Sigmoid colon (tissue), 7 donors: ENCODE measurements at places on chromosomes 12 and 14. TPM values are rescaled to one million over a fixed set of nuclear protein-coding genes. Genes with fewer than 3 reads are reported as not detected.

The OTUB2 gene
- 0.60 TPM for polyA plus RNA-seq

The PRH2 gene
- polyA plus RNA-seq: not detected

The LBHD2 gene
- polyA plus RNA-seq: 0.17 TPM

The ASCL1 gene
- polyA plus RNA-seq: 0.60 TPM

The HPD gene
- 2.4 TPM for polyA plus RNA-seq

The KLRC4 gene
- polyA plus RNA-seq: 0.23 TPM

The HSPB8 gene
- 2.1 TPM for polyA plus RNA-seq

The NPFF gene
- polyA plus RNA-seq: not detected

The HCAR1 gene
- polyA plus RNA-seq: 0.12 TPM

The FAIM2 gene
- not detected for polyA plus RNA-seq

The FAM161B gene
- 2.5 TPM for polyA plus RNA-seq

The KLRB1 gene
- polyA plus RNA-seq: 1.4 TPM

The INSM2 gene
- polyA plus RNA-seq: 0.03 TPM

The IFNG gene
- polyA plus RNA-seq: 1.2 TPM

The SLC48A1 gene
- polyA plus RNA-seq: 14.2 TPM

The HVCN1 gene
- 26.3 TPM for polyA plus RNA-seq

The MFAP5 gene
- 7.2 TPM for polyA plus RNA-seq

The KCNK10 gene
- 0.23 TPM for polyA plus RNA-seq

The CLEC4A gene
- 5.5 TPM for polyA plus RNA-seq

The PPP4R4 gene
- polyA plus RNA-seq: not detected

The TEX52 gene
- polyA plus RNA-seq: not detected

The RTN1 gene
- 9.3 TPM for polyA plus RNA-seq

The CHGA gene
- 37.2 TPM for polyA plus RNA-seq

The NRXN3 gene
- polyA plus RNA-seq: 0.23 TPM

The ADGRD1 gene
- 0.46 TPM for polyA plus RNA-seq

The ARMH4 gene
- 0.60 TPM for polyA plus RNA-seq

The BHLHE41 gene
- 4.8 TPM for polyA plus RNA-seq

The LRTM2 gene
- polyA plus RNA-seq: not detected

The SYT1 gene
- 2.8 TPM for polyA plus RNA-seq

The OAS2 gene
- 28.8 TPM for polyA plus RNA-seq

The HSPA2 gene
- polyA plus RNA-seq: 28.7 TPM

The DEPDC4 gene
- 0.60 TPM for polyA plus RNA-seq

The MYO1H gene
- not detected for polyA plus RNA-seq

The SIX6 gene
- not detected for polyA plus RNA-seq

The IL26 gene
- polyA plus RNA-seq: 0.22 TPM
